Neuronal stem cell (in vitro differentiated cells): ENCODE measurements at places on chromosomes 7 and 10.

DNA sequence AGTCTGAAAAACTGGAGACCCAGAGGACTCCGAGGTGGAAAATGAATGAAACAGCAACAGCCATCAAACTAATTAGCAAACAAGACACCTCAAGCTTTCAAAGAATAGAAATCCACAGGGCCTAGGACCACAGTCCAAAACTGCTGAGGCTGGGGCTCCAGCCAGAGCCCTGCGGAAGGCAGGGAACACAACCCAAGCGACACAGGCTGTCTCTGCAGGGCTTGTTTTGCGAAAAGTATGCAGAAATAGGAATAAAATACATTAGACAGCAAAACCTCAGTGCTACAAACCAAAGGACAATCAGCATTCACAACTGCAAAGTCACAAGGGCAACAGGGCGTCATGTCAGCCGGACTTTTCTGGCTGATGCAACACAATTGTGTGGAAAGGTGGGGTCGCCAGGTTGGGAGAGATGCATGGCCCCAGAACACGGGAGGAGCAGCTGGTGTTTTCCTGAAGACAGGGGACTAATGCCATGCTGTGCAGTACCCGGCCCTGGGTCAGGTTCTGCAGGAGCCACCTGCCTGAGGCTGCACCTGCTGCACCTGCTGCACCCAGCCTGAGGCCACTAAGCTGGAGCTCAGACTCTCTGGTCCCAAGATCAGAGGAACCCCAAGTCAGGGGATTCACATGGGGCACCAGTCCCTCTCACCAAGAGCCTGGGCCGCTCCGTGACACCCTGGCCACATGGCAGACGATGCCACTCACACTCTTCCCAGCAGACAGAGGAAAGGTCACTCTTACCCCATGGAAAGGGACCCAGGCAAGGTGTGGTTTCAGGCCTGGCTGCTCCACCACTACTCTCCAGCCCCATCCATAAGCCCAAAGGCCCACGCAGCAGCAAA lies 74.2 kb downstream of the MAD1L1 start:
- DNase-seq: no peak

- no peak for DNase-seq
These were observed 672.2 kb downstream of the INHBA start for GRCh38 chr7:41030673-41031072.

DNA sequence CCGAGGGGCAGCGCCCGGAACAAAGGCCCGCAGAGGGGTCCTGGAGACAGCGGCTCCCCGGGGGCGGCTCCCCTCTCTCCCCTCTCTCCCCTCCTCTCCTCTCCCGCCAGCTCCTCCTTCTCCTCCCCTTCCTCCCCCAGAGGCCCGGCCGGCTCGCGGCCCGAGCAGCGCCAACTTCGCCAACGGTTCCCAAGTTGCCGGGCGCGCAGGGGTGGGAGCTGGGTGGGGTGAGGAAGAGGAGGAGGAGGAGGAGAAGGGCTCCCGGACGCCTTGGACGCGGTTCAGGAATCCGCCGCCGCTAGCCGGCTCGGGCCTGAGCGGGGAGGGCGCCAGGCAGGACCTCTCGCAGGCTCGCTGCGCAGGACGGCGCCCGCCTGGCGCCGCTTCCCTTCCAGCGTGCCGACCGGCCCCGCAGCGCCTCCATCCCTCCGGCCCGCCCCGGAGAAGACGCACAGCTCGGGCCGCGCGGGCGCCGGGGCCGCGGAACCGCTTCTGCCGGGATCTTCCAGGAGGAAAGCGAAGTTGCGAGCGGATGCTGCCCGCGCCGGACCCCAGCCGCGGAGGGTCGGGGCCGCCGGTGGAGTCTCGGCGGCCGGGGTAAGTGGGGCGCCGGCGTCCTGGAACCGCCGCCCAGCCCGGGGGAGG lies at the start of gene CHST3:
CHST3 (plus strand) TSS at position 298 of the 645 bp plus-strand sequence. CDS start 41,448 bp downstream, outside the sequence.
- peak; percentile 43 for DNase-seq

- DNase-seq: no peak
These were observed 56.7 kb downstream of the ZNF365 start for GRCh38 chr10:62430881-62431280.

- no peak for DNase-seq
These were observed 27.3 kb downstream of the SLC18A2 start for GRCh38 chr10:117268258-117268657.

DNA sequence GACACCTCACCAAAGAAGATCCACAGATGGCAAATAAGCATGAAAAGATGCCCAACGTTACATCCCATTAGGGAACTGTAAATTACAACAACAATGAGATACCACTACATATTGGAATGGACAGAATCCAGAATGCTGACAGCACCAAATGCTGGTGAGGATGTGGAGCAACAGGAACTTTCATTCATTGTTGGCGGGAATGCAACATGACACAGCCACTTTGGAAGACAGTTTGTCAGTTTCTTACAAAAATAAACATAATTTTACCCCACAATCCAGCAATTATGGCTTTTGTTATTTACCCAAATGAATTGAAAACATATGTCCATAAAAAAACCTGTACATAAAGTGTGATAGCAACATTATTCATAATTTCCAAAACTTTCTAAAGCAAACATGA lies 176.8 kb downstream of the C7orf25 start:
- DNase-seq: no peak

DNA sequence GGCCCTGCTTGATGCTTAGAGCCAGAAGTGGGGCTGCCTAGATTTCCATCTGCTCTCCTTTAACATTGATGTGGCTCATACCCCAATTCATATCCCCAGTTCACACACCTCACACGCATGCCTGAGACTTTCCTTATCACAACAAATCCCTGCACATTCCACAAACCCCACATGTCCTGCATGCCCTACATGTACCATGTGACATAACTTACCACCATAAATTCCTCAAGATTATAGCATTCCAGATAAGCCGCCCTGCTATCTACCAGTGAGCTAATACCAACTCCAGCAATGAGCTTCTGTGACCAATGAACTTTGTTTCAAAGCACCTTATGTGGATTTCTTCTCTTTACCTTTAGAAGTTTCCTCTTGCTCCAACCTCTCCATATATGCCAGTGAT lies 104.7 kb upstream of the RAB11FIP2 start:
- DNase-seq: no peak

- DNase-seq: no peak
These were observed 7.5 kb downstream of the EMX2 start for GRCh38 chr10:117550076-117550475.

DNA sequence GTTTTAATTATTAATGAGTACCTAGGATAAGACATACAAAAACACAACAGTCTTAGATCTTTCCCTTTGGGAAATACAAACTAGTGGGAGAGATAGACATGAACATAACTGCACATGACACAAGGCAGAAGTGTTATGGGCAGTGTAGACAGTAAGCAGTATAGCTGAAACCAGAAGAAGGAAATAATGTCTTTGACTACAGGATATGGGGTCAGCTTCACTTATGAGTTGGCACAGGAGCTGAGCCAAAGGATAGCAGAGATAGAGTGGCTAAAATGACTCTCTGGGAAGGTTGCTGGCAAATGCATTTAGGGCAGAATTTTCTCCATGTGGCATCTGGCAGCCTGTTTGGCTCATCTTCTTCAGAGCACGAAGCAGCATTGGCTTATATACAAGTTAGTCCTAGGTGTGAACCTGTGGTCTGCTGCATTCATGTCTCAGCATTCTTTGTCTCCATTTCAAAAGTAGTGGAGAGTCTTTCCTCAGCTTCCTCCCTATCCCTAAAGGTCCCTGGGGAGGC lies 60.3 kb upstream of the FEZF1 start:
- DNase-seq: no peak

DNA sequence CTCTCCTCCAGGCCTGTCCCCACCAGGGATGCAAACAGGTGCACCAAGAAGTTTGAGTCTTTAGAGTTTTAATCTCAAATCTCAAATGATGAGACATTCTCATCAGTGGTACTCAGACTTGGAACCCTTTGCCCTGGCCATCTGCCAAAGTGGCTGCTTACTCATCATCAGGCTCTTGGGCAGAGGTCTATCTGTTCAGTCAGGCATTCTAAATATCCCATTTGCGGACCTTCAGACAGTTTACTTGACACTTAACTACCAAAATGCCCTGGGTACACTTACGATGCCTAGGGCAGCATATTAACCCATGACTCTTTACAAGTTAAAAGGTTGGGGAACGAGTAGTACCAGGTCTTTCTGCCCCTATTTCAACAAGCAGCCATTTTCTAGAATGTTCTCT lies 61.2 kb upstream of the YAE1 start:
- DNase-seq: no peak

DNA sequence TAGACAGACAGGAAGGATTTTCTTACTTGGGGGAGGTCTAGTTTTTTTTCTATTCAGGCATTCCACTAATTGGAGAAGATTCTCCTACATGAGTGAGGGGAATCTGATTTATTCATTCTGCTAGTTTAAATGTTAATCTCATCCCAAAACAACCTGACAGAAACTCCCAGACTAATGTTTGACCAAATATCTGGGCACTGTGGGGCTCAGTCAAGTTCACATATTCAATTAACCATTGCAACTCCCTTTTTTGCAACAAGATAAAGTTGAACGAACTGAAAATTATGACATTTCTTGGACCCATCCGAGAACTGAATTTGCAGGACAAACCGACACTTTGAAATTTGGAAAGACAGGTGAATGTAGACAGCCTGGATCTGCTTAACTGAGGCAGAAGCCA lies 194.4 kb upstream of the PTER start:
- DNase-seq: no peak

GRCh38 chr7:92075455-92076158 lies 58.7 kb downstream of the CYP51A1 start:
- DNase-seq: no peak

- no peak for DNase-seq
These were observed 1.4 kb downstream of the PPP1R17 start for GRCh38 chr7:31688372-31688771.

- no peak for DNase-seq
These were observed 147.9 kb downstream of the PLXNA4 start for GRCh38 chr7:132428247-132428919.

DNA sequence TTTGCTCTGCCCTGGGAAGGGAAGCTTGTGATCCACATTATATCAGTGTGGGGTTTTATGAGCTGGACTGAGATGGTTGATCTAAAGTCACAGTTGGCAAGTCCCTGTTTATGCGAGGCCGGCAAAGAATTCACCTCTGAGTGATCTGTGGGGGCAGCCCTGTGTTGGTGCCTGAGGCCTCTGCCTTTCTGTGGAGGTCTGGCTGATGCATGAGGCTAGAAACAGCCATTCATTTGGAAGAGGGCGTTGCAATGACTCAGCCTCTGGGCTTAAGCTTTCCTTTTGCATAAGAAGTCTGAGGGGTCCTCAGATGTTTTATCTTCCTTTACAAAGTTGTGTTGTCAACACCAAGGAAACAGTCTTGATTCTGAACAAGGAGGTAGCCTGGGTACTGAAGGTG lies 126.9 kb downstream of the MGMT start:
- DNase-seq: no peak

GRCh38 chr7:23419845-23420244 lies 50.4 kb downstream of the IGF2BP3 start:
- DNase-seq: no peak

DNA sequence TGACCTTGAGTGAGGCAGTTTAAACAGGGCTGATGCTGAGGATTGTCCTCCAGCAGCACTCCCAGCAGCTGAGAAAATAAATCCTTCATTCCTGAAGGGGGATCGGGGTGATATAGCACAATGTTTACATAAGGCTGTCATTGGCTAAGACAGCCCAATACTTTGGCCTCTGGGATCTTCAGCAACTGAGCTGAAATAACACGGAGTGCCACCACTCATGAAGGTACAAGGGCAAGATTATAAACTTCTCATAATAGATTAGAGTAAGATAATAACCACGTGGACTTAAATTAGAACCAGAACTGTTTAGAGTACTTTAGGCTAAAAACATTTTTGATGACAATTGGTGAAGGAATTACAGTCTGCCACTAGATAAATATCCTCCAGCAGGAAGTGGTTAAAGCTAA lies 70.0 kb upstream of the PAPSS2 start:
- no peak for DNase-seq
